GF-D8 (cell line): ENCODE measurements at places on chromosomes 12 and 14.

DNA sequence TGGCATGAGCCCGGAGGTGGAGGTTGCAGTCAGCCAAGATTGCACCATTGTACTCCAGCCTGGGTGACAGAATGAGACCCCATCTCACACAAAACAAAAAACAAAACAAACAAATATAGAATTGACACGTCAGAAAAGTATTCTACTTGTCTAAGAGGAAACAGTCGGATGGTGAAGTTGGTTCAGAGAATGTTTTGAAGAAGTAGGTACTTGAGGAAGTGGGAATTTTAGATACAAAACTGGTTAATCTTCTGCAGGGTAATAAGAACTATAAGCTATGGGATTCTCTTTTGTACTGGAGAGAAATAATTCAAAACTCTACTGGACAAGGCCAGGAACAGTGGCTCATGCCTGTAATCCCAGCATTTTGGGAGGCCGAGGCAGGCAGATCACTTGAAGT lies 14.6 kb upstream of the TCTN1 start:
- no peak for DNase-seq

GRCh38 chr12:214003-214741 lies at the start of gene SLC6A12:
SLC6A12 (minus strand) TSS chr12:214157; CDS start chr12:209986, 4,171 bp downstream.
- no peak for DNase-seq

- DNase-seq = no peak
Measured at GRCh38 chr12:9184276-9184675, 23.9 kb downstream of the PZP start.

GRCh38 chr12:128796439-128797118 lies 27.2 kb downstream of the SLC15A4 start:
- no peak for DNase-seq

GRCh38 chr12:57429473-57430111 lies 1.3 kb downstream of the R3HDM2 start:
- no peak for DNase-seq

- no peak for DNase-seq
Measured at GRCh38 chr14:41872931-41873685, 266.4 kb downstream of the LRFN5 start.

GRCh38 chr12:120925740-120926563 lies 21.8 kb upstream of the SPPL3 start:
- no peak for DNase-seq
